ENCODE measurements at places on chromosomes 1 and 21.

DNA sequence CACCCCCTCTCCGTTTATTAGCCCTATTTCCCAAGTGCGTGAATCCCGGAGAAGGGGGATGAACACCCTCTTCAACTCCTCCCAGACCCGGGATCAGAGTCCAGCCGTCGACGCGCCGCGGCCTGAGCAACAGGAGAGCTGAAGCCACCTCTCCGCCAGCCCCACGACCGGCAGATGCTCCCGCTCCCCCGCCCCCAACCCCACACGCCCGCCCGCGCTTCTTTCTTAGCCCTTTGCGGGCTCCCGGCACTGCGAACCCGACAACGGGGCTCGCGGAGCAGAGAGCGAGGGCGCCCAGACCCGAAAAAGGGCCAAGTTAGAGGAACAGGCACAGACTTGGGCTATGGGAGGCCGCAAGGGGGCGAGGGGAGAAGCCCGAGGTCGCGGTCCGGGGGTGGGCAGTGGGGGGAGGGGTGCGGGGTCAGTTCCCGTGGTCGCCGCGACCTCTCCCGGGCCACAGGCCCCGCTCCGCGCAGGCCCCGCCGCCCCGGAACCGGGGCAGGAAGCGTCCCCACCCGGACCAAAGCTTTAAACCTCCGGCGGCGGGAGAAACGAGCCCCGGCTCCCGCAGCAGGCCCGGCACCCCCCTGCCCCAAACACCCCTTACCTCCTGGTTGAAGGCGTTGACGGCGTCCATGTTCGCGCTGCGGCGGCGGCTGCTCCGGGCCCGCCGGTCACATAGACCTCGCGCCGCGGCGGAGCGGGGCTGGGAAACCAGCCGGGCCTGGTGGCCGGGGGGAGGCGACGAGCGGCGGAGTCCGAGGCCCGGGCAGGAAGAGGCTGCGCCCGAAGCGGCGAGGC, 662 bp downstream of the SCAF4 start:
- peak; percentile 52 for DNase-seq

DNA sequence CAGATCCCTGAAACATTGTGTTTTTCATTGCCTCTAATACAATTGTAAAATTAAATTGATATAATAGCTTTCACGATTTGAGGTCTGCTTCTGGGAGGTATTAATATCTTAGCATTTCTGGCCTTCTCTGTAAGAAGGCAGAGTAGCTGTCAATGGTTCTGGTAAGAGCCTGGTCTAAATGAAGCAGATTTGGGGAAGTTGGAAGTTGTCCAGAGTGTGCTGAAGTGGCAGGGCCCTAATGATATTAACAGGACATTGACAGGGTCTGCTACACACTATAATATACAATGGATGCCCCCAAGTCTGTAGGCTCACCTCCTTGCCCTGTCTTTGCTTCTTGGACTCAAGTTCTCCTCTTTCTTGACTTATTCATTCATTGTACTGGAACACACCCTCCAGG, 99.5 kb downstream of the C4BPA start:
- no peak for DNase-seq

- DNase-seq: peak; percentile 68
Measured at GRCh38 chr1:54861070-54861761, 25.8 kb downstream of the DHCR24 start.

GRCh38 chr1:232249339-232249738, 380.6 kb downstream of the SIPA1L2 start:
- no peak for DNase-seq

- DNase-seq: no peak
Measured at GRCh38 chr21:44681152-44681551, 811 bp downstream of the KRTAP12-1 start.

GRCh38 chr1:11602424-11602823, 51.8 kb downstream of the FBXO2 start:
- no peak for DNase-seq

GRCh38 chr1:67945733-67946374, 104.6 kb downstream of the DIRAS3 start:
- no peak for DNase-seq

- no peak for DNase-seq
Measured at GRCh38 chr1:171717062-171717718, 24.7 kb downstream of the VAMP4 start.

- DNase-seq: peak; percentile 52
Measured at GRCh38 chr1:180581635-180582039, 22.9 kb downstream of the OVAAL start.

DNA sequence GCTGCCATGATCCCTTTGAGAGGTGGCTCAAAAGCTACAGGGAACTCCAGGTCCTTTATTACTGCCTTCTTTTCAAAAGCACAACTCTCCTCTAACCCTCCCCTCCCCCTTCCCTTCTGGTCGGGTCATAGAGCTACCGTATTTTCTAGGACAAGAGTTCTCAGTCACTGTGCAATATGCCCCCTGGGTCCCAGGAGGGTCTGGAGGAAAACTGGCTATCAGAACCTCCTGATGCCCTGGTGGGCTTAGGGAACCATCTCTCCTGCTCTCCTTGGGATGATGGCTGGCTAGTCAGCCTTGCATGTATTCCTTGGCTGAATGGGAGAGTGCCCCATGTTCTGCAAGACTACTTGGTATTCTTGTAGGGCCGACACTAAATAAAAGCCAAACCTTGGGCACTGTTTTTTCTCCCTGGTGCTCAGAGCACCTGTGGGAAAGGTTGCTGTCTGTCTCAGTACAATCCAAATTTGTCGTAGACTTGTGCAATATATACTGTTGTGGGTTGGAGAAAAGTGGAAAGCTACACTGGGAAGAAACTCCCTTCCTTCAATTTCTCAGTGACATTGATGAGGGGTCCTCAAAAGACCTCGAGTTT, 3.1 kb downstream of the BTG2 start:
- no peak for DNase-seq

DNA sequence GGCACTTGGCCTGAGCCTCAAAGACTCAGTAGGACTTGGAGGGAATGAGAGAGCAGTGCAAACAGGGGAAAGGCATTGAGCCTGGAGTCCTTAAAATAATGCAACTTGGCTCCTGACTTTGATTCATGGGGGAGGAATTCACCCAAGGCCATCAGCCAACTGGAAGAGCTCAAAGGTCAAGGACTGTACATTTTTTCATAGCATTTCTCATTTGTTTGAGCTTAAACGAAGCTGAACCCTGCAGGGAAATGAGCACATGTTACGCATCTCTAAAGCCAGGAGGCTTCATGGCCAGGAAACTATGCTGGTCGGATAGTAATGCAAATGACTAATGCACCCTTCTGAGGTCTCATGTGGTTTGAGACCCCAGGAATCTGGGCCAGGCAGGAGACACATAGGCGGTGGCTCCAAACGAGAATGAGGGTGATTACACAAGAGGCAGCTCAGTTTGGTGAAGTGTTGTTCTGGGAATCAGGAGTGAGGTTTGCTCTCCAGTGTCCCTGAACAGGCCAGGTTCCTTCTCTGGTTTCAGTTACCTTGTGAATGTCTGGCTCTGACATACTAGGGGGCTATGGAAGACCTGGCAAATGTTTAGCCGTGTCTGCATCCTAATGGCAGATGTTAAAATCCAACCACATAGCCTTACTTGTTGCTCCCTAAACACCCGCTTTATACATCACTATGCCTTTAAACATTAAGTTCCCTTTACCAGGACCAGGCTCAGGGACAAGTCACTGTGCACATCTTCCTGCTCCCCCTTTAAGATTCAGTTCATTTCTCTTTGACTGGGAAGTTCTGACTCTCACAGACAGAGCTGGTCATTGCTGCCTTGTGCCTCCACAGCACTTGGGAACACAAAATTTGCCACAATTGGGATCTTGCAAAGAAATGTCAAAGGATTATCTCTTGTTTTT, 503.9 kb upstream of the USP24 start:
- peak; percentile 67 for DNase-seq

GRCh38 chr1:66386712-66387111, 147.2 kb upstream of the SGIP1 start:
- DNase-seq: no peak

GRCh38 chr1:229079016-229079595, 191.8 kb upstream of the RAB4A start:
- no peak for DNase-seq

GRCh38 chr1:185152187-185152767, 4.5 kb downstream of the TRMT1L start:
- no peak for DNase-seq

DNA sequence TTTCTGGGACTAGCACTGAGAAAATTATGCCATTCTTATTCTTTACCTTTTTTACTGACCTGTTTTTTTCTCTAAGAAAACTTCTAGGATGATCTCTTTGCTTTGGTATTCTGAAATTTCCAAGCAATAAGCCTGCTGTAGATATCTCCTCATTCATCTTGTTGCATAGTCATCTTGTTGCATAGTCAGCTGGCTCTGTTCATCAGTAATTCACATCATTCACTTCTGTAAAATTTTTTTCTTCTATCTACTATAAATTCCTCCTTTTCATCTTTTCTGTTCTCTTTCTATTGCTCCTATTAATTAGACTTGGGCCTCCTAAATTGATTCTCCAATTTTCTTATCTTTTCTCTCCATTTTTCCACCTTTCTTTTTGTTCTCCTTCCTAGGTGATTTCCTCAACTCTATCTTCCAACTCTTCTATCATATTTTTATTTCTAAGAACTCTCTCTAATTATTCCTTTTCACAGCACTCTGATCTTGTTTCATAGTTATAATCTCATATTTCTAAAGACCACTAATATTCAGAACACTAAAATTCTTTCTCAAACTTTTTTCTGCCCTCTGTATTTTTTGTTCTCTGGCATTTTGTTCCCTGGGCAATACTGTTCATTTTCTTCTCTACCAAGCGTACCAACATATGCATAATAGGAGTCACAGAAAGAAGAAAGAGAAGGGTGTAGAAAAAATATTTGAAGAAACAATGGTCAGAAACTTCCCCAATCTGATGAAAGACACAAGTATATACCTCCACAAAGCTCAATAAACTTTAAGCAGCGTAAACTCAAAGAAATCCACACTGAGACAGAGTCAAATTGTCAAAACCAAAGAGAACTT, 17.7 kb downstream of the TUT4 start:
- DNase-seq: peak; percentile 25

Data from hepatic stellate cell (primary cell).